ENCODE measurements at places on chromosomes 5 and 9.

DNA sequence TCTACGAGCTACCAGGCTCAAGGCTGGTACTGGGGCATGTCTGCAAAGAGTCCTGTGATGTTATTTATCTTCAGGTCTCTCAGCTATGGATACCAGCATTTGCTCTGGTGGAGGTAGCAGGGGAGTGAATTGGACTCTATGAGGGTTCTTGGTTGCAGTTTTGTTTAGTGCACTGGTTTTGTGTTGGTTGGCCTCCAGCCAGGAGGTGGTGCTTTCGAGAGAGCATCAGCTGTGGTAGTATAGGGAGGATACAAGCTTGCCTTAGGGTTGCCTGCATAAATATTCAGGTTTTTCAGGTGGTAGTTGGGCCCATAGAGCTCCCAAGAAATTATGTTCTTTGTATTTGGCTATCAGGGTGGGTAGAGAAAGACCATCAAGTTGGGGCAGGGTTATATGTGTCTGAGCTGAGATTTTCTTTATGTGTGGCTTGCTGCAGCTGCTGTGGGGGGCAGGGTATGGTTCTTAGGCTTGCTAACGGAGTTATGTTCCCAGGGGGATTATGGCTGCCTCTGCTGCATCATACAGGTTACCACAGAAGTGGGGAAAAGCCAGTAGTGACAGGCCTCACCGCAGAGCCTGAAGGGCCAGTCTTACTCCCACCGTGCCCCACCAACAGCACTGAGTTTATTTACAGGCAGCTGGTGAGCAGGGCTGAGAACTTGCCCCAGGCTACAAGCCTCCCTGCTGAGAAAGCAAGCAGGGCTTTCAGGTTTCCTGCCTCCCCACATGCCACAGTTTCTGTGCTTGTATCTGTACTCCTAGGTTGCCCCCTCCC is 9.7 kb upstream of the RIOK2 start:
- DNase-seq = no peak

- DNase-seq = no peak
These were observed 19.4 kb downstream of the IPO11 start for GRCh38 chr5:62431735-62432620.

- no peak for DNase-seq
These were observed 88.6 kb downstream of the TRPM3 start for GRCh38 chr9:71032779-71033178.

DNA sequence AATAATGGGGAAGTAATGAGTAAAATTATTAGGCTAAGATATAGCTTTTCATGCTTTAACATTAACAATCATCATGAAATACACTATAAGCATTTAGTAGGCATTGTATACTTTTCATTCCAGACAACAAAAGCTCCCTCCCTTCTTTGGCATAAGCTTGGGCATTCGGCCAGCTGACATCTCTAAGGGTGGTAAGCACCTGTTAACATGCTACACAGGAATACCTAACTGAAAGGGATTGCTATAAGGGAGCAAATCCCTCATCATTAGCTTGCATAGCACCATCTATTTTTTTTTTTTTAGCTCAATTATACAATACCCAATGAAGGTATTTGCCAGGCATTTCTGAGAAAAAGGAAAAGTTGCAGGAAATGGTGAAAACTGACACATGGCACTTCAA is 16.6 kb downstream of the STRBP start:
- no peak for DNase-seq

DNA sequence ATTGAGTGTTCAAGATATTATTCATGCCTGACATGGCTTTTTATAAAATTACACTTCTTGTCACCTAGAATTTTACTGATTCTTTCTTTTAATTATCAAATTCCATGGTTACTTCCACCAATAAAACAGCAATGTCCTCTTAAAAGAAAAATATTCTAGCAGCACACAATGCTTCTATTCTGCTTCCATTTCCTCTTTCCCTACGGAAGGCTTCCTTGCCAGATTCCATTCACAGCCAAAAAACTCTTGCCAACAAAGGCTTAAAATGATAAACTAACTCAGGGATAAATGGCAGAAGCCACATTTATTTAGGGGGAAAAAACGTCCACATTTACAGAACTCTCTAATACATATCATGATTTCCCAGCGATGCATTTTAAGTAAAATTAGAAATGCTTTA is 111.6 kb downstream of the CTNND2 start:
- no peak for DNase-seq

All from NCI-H526 (cell line).